ENCODE measurements at places on chromosomes 5 and 9.
A peak's percentile ranks its signal among the peaks of the same experiment; 100 is the strongest.

- no peak for DNase-seq
Observed at GRCh38 chr5:116303340-116303739, 218.5 kb downstream of the COMMD10 start.

GRCh38 chr5:78592735-78593386 is 55.7 kb downstream of the LHFPL2 start:
- no peak for DNase-seq

- DNase-seq = peak; percentile 89
Observed at GRCh38 chr9:32384364-32385151, at the start of gene ACO1. Gene ACO1, plus strand, starts transcription at chr9:32384643. Its CDS starts 20,864 bp downstream, at chr9:32405507.

DNA sequence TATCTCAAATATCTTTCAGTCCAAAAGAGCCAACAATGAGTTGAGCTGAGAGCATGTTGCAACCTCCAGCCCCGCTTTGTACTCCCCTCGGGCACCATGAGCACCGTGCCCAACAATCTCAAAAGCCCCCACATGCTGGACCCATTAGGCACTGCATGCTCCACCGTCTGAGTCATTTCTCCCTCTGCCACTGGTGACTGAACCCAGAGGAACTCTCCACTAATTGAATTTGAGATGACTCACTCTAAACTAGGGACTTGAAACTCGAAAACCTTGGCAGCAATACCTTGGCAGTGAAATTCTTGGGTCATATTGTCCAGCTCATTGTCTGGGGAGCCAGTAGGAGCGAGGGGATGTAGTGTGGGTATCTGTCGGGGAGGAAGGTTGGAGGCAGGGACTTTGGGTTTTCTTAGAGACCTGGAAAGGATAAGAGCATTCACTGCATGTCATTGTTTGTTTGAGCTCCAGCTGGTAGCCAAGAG is 49.9 kb upstream of the SLIT3 start:
- no peak for DNase-seq

- DNase-seq = no peak
Observed at GRCh38 chr9:4160249-4160648, 139.6 kb downstream of the GLIS3 start.

- no peak for DNase-seq
Observed at GRCh38 chr5:95864456-95864855, 41.9 kb upstream of the GLRX start.

Data from right lung (tissue), 10 donors.